ENCODE measurements at places on chromosomes 7 and 10.

GRCh38 chr10:67200913-67201564, 275.2 kb downstream of the LRRTM3 start:
- no peak for DNase-seq

GRCh38 chr10:122461367-122461728, at the start of gene HTRA1:
Gene HTRA1 (plus strand): TSS chr10:122461553. CDS start chr10:122461653, 100 bp downstream.
- DNase-seq: no peak

GRCh38 chr7:96992192-96993005, 13.0 kb upstream of the DLX6 start:
- DNase-seq: no peak

- DNase-seq: no peak
These were observed 115.7 kb upstream of the NANOS1 start for GRCh38 chr10:118913825-118914224.

GRCh38 chr7:30150711-30151110, 15.9 kb downstream of the MTURN start:
- no peak for DNase-seq

- DNase-seq: no peak
These were observed 53.5 kb upstream of the TNS3 start for GRCh38 chr7:47635091-47636080.

DNA sequence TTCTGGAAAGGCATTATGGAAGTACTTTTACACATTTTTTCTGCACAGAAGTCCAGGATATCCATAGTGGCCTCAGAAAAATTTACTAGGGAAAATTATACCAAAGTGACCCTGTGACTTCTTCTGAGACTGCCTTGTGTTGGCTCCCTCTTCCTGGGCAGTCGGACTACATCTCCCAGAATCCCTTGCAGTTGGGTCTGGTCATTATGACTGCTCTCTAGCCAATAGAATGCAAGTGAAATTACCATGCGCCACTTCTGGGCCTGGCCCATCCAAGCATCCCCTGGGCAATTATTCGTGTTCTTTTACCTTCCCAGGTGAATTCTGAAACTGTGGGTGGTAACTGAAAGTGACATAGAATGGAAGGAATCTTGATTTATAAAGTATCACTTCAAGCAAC, 430.9 kb downstream of the ACTR3B start:
- no peak for DNase-seq

DNA sequence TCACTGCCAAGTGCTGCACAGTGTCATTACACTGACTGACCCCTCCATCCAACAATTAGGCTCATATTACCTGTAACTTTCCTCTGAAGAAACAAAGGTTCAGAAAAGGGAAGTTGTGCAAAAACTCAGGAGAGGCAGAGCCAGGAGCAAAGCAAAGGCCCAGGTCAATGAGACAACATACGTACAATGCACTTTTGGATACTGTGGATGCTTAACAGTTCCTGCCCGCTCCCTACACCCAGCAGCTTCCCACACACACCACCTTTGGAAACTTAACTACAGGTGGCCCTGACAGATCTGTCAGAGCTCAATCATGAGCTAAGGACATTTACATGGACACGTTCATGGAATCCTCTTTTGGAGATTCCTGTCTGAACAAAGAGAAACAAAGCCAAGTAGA, 515.9 kb downstream of the GRID1 start:
- DNase-seq: no peak

GRCh38 chr7:79862447-79863210, 272.0 kb upstream of the GNAI1 start:
- no peak for DNase-seq

GRCh38 chr10:11921800-11922392, 98.7 kb downstream of the PROSER2 start:
- DNase-seq: no peak

DNA sequence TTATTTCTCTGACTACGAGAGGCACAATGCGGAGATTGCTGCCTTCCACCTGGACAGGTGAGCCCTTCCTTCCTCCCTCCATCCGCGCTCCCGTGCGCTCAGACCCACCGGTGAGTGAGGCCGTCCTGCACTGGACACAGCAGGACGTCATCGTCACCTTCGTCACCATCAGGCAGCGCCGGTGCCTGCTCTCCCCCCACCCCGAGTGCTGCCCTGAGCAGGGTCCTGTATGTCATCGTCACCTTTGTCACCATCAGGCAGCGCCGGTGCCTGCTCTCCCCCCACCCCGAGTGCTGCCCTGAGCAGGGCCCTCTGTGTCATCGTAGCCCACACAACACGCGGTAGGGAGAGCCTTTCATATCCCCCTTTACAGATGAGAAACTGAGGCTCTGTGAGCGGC, 43.5 kb upstream of the FOXL3 start:
- no peak for DNase-seq

DNA sequence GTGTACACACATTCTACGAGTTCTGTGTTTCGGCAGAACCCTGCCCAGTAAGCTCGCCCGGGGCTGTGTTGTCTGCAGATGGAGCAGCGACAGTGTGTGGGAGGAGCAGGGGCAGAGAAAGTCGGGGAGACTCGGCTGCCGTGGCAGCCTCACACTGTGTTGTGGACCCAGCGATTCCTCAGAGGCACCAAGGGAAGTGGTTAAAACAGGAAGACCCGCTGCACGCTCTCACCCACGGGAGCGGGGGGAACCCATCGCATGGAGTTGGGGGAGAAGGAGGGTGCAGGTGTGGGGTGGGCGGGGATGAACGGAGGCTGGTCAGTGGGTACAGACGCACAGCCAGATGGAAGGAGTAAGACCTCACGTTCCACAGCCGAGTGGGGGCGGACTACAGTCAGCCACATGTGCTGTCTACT, 250.2 kb downstream of the ELFN1 start:
- DNase-seq: peak; percentile 46

DNA sequence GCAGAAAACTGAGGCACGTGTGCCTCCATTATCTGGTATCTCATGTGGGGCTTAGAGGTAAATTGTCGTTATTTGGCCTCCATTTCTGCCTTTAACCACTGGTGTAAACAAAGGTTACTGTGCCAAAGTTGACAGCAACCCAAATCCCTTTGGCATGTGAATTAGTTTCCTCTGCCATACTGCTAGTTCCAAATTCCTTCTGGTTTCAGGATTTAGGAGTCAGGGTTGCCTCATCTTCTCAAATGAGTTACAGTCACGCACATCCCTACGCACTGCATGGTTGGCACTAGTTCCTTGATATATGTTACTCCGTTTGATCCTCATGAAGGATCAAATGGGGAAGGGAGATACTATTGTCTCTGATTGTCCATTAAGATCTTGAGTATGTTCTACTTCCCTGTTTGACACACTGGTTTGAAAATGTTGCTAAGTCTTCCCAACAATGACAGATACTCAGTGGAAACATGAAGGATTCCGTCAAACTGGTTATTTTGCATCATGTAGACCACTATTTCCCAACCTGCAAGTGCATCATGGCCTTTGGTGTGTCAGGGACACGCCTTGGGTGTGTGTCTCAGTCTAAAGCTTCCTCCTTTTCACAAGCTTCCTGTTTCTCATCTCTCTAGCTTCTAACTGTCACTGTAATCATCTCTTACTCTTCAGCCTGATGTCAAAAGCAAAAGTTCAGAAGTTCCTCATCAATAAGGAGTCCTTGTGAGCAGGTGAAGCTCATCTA, at the start of gene LIPN:
LIPN (plus strand) TSS at position 655 of the 736 bp plus-strand sequence. CDS start 1,386 bp downstream, outside the sequence.
- DNase-seq: peak; percentile 23

- no peak for DNase-seq
These were observed 146.0 kb downstream of the PLXNA4 start for GRCh38 chr7:132430041-132430855.

DNA sequence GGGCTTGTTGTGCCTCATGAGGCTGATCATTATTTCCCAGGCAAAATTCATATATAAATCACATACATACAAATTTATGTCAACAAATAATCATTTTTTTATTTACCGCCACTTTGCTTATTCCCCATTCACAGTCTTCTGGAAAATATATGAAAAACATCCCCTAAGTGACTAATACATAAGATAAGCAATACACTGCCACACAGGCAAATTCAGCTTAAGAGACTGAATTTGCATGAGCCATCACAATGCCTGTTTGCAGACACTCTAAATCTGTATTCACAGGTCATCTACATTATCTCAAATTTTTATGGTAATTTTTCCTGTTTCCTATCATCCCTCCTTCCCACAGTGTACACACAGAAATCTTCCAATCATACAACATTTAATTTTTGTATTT, 13.2 kb downstream of the OSBPL3 start:
- DNase-seq: peak; percentile 21

DNA sequence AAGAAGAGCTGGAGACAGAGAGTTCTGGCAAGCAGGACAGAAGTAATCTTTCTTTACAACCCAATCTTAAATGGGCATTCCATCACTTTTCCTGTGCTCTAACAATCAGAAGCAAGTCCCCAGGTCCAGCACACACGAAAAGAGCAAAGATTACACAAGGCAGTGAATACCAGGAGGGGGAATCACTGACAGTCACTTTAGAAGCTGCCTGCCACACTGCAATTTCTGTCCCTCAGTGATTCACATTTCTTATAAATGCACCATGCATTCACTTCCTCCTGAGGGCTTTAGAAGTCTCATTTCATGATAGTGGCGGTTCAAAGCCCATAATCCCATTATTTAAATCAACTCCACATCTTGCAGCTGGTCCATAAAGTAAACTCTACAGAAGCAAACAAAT, 362.5 kb downstream of the POM121L12 start:
- DNase-seq: no peak

- no peak for DNase-seq
These were observed 45.6 kb upstream of the PIP4K2A start for GRCh38 chr10:22760025-22760424.

DNA sequence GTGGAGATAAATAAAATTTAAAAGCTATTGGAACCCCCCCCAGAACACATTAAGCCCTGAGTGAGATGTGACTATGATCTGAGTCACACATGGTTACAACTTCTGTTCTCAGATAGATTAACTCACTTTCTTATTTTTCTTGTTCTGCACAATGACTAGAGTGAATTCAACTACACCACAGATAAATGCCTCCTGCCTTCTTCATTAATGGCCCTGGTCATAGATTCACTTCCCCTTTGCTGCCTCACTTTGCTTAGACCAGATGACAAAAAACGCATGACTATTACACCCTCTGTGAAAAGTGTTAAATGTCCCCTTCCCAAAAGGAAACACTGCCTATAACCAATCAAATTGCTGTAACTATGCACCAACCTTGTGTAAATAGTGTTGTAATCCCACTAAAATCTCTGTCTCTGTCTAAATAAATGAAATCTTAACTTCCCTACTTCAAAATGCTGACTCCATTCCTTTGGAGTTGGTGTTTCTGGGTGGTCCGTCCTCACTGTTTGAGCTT, 49.4 kb downstream of the AKR1D1 start:
- DNase-seq: no peak

DNA sequence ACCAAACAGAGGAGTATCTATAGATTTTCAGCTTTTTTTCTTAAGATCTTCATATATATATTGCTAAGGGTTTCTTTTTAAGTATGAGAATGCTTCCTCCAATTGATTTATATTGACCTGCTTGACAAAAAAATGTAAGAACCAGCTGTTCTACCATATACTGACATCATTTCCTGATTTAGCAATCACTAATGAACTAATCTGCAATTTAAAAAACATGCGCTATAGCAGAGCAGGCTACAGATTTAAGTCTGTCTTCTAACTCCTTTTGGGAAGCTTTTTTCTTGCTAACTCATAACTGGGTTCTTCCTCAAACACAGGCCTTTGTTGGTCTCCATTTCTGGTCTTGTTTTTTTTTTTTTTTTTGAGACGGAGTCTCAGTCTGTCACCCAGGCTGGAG, 33.2 kb downstream of the ABCC2 start:
- DNase-seq: no peak

DNA sequence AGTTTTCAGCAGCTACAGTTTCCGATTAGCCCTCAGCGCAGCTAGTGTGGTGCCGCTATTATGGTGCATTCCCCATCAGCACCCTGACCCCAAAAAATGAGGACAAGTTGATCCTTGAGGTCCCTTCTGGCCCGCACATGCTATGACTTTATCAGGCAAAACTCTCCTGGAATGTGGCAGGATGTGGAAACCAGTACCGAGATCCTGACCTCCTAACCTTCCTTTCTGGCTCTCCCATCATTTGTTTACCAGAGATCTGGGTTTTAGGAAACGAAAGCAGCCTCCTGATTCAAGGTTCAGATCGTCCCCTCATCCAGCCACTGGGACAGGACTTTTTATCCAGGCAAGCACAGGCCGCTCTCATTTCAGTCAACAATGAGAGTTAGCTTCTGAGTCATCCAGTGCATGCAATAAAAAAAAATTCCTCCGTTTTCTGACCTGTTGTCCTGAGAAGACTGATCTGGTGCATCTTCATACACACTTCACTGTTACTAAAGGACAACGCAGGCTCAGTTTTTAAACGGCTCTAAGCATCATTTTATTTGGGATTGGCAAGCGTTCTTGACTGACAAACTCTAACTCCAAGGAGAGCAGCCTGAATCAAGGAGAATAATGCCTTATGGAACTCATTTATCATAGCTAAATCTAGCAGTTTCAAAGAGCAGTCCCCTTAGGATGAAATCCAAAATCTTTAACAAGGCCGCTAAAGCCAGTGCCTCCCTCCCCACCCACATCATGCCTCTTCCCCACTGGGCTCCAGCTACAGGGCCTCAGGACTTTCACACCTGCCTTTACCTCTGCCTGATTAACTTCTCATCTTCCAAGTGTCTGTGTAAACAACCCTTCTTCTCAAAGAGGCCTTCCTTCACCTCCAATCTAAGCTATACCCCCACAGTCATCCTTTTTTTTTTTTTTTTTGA, 17.1 kb downstream of the PDLIM1 start:
- DNase-seq: no peak

DNA sequence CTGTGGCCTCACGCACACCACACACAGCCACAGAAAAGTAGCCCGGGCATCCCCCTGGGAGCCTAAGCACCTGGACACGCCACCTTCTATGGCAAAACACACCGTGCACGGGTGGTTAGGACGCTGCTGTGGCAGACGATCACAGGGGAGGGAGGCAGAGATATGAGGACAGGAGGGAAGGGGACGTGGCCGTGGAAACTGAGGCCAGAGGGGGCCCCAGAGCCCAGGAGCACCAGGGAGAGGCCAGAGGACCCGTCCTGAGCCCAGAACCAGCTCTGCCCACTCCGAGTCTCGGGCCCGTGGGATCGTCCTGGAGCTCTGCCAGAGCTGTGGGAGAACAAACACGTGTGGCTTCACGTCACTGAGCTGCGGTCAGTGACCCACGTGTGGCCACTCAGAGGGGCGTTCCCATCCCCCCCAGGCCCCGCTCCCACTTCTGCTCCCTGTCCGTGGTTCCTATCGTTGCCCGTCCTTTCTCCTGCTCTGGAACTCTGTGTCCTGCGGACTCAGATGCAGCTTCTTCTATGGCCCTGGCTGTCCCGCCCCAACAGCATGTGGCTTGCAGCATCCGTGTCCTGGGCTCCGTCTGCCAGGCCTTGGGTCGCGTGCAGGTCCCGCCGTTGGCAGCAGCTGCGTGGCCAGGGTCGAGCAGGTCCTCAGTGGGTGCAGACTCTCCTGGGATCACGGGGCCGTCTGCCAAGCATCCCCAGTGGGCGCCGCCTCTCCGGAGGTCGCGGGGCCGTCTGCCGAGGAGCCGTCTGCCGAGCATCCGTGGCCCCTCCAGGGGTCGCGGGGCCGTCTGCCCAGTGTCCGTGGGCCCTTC, 31.0 kb downstream of the GET4 start:
- DNase-seq: no peak

DNA sequence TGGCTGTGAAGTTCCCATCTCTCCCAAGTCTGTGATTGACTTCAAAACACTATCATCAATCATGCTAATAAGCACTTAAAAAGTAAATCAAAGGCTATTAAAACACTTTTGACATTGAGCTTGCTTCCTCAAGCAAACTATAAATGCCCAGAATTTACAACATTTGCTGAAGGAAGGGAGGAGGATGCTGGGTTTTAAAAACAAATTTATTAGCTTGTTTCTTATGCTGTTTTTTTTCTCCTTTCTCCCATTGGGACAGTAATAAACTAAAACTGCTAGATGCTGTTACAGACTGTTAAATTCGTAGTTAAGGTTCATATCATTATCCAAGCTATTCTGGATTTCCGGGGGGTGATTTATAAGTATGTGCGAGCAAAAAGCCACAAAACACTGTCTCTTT, 250.5 kb downstream of the SORCS1 start:
- no peak for DNase-seq

Measured in CD4-positive, alpha-beta T cell treated with Interleukin-4 for 4 hours (primary cell).